ENCODE measurements at places on chromosomes 4 and X. TPM values are rescaled to one million over a fixed set of nuclear protein-coding genes. Genes with fewer than 3 reads are reported as not detected.

Gene SULT1B1
- not detected for total RNA-seq

Gene UGT8
- 12.4 TPM for total RNA-seq

Gene TECRL
- total RNA-seq = not detected

Gene KLHL13
- 1.1 TPM for total RNA-seq

Gene HELT
- total RNA-seq = not detected

Gene TLR10
- under 0.01 TPM for total RNA-seq

Gene VSIG1
- total RNA-seq = not detected

Gene ADH1B
- total RNA-seq = not detected

Gene TEX11
- total RNA-seq = not detected

Gene NPY2R
- total RNA-seq = not detected

Gene SHROOM3
- total RNA-seq = under 0.01 TPM

Gene TREX2
- 3.4 TPM for total RNA-seq

Gene ARAP2
- 24.6 TPM for total RNA-seq

Gene EPHA5
- 12.8 TPM for total RNA-seq

Gene TLR2
- total RNA-seq = 1.5 TPM

Gene PDGFC
- total RNA-seq = 0.34 TPM

Gene PRRG3
- total RNA-seq = not detected

Gene EREG
- total RNA-seq = 0.36 TPM

Gene IQSEC2
- 8.4 TPM for total RNA-seq

Gene IL2RG
- not detected for total RNA-seq

Gene TIMP1
- total RNA-seq = 63.3 TPM

Gene NR0B1
- total RNA-seq = 3.7 TPM
